ENCODE measurements at places on chromosomes 2 and 18. TPM values are rescaled to one million over a fixed set of nuclear protein-coding genes. Genes with fewer than 3 reads are reported as not detected.

DNA sequence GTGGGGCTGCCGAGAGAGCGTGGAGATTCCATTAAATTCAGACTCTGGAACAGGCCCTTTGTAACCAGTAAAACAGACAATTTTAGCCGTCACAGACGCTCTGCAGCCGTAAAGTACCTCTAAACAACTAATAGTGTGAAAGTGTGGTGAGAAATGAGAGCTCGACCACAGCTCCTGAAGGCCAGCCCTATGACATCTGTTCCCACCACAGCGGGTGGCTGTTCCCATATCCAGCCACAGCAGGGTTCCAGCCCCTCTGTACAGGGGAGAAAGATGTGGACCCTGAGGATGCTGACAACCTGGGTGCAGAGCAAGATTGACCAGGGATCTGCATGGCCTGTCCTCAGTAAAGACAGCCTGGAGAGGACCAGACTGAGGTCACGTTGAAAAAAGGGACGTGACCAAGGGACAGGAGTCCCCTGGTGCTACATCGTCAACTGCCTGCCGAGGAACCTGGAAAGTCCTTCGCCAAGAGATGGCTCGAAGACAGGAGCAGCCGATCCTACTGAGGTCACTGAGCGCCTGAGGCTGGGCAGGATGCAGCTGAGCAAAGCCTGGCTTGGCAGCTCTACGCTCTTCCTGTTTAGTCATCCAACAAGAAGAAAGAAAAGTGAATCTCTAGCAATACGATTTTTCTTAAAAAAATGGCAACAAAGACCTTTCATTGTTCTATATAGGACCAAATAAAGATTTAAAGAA is 831.7 kb downstream of the RNF144A start:
- no peak for DNase-seq

- no peak for DNase-seq
Measured at GRCh38 chr2:192940767-192941166, 746.0 kb upstream of the TMEFF2 start.

DNA sequence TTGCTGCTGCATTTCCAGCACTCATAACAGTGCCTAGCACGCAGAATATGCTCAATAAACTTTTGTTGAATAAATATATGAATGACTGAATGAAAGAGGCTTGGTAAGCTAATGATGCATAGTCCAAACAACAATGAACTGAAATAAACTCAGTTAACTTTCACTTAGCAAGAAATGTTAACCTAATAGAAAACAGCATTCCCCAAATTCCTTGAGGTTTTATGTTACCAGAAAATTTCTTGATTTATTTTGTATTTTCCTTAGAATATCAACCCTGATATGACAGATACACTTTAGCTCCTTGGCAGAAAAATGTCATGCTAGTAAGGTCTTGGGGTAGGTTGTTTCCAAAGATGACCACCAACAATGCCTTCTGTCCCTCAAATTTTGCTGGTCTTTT is 217.4 kb downstream of the KCNE4 start:
- no peak for DNase-seq

DNA sequence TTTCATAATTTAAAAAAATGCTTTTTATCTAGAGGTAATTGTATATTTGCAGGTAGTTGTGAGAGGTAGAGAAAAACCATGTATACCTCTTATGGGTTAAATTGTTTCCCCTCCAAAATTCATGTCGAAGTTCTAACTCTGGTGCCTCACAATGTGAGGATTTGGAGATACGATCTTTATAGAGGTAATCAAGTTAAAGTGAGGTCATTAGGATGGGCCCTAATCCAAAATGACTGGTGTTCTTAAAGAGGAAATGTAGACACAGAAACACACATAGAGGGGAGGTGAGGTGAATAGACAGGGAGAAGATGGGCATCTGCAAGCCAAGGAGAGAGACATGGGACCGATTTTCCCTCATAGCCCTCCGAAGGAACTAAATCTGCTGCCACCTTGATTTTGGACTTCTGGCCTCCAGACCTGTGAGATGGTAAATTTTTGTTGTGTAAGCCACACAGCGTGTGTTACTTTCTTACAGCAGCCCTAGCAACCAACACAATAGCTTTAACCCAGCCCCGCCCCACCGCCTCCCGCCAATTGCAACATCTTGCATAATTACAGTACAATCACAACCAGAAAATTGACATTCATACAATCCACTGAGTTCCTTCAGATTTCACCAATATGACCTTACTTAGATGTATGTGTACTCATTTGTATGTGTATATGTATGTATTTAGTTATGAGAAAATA is 208.9 kb downstream of the MIB1 start:
- no peak for DNase-seq

DNA sequence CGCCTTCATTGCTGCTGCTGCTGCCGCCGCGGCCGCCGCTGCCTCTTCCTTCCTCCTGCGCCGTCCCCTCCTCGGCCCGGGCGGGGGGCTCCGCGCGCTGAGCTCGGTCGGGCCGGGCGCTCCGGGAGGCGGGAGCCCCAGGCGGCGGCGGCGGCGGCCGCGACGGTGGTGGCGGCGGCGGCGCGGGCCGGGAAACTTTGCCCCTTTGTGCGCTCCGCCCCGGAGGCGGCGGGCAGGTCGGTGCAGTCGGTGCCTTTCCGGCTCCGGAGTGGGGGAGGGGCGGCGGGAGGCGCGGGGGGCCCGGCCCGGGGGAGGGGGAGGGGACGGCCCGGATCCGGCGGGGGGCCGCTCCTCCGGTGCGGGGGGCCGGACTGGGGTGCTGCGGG is 205 bp downstream of the TET3 start:
- no peak for DNase-seq

DNA sequence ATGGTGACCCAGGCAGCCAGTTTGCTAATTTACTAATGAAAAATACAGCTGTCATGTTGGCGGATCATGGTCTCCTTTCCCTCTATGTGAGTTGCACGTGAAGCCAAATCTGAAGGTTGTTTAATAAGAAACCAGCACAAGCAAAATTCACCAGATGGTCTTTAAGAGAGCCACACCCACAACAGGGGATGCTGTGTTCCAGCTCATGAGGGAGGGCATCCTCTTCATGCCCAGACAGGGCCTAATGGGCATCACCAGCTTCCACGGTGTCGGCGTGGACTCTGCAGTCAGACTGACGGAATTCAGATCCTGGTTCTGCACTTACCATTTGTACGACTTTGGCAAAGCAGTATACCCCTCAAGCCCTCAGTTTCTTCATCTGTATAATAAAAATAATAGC is 39.9 kb downstream of the TMEM247 start:
- DNase-seq: no peak

GRCh38 chr2:61750624-61751023 is 103.2 kb downstream of the FAM161A start:
- DNase-seq: no peak

DNA sequence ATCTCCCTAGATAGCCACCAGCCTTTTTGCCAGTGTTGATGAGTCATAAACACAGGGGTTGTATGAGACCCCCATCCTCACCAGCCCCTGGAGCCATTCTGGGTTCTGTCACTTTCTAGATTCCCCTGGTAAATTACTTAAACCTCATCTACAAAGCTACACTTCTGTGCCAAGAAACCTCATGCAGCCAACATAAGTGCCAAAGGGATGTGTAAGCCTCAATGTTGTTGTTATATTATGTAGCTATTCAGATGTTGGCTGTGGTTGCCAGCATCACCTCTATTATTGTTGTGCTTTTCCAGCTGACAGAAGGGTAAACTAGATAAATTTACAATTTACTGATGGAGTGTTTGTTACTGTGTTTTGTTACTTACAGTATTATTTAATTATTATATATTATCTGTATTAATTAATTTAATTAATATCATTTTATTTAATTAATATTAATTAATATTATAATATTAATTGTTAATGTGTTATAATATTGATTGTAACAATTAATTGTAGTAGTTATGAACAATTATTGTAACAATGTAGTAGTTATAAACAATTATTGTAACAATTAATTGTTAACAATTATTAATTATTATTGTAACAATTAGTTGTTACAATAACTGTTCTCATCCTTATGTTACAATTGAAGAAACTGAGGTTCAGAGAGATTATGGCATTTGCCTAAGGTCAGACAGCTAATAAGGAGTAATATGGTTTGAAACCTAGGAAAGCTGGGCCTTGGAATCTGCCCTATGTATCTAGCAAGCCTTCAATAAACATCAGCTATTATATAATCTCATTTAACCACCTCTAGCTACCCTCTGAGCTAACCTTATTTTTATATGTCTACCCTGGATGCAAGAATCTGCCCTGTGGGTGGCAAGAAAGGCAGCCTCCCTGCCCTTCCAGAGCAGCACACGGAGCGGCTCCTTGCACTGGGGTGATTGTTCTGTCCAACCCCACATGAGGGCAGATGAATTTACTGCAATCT is 36.1 kb downstream of the PSTPIP2 start:
- DNase-seq: no peak

DNA sequence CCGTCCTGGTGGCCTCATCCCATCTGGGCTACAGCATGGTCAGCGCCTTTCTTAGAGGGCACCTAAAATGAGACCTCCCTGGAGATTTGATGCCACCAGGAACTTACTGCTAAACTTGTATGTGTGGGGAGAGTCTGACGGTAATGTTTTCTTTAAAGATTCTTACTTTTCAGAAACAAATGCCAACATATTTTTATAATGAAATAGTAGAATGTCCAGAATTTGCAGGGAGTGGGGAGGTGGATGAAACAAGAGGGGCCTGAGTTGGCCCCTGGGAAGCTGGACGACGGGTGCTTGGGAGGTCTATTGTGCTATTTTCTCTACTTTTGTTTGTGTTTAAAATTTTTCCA is 118.8 kb upstream of the CTDP1 start:
- DNase-seq: no peak

DNA sequence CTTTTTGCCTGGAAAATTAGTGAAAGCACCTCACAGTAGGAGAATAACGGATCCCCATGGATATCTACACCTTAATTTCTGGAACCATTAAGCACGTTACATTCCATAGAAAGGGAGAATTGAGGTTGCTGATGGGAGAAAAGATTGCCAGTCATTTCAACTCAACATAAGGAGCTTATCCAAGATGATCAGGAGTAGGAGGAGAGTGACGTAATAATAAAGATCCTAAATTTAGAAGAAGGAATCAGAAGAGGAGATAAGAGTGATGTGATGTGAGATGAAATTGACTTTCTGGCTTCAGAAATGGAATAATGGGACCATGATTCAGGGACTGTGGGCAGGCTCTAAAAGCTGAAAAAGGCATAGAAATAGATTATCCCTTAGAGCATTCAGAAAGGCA is 1017.8 kb upstream of the CHAC2 start:
- no peak for DNase-seq

GRCh38 chr2:112189001-112189556 is 50.9 kb downstream of the FBLN7 start:
- DNase-seq: no peak

- peak; percentile 21 for DNase-seq
Measured at GRCh38 chr2:3198119-3198518, 179.5 kb downstream of the EIPR1 start.

DNA sequence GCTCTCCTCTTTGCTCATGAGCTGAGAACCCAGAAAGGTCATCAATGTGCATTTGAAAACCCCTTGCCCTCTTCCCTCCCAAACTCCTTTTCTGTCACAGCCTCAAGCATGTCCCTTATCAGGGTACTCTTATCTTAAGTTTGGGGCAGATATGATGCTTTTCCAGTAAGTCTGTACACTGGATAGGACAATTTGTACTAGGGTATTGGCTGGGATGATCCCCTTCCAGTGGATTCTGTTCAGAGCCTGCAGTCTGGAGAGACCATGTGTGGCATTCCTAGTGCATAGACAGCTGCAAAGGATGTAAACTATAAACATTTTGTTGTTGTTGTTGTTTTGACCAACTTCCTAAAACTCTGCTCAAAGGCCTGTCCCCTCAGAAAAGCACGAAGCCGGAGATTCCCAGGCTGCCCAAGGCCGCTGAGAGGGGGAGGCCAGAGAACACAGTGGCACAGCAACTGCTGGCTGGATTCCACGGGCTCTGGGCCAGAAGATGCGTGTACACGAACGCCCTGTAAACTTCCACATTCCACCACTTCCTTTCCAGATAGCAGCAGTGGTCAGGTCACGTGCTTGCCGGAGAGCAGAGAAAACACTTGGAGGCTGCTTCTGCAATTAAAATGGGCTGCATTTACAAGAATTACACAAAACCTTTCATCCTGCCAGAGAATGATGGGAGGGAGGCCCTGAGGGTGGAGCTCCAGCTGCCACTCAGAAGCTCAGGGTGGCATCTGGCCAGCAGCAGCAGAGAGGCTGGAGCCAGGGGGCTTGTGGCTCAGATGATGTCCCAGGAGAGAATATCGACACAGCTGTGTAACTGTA is 42.1 kb downstream of the BMP10 start:
- DNase-seq: peak; percentile 39

DNA sequence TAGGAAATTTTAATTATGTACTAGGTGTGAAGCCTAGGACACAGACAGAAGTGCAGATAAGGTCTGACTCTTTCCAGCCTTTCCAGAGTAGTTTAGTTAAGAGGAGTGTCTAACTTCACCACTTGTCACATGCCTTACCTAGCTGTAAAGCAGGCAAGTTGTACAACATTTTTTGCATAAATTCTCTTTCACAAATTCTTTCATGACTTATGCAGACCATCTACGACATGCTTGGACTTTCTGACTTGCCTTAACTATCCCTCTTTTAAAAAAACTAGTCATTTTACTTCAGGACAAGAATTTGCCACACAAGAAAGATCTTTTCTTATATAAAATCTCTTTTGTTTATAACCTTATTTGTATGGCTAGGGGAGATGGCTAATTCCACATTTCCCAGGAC is 1273.6 kb upstream of the SLC39A10 start:
- peak; percentile 40 for DNase-seq

DNA sequence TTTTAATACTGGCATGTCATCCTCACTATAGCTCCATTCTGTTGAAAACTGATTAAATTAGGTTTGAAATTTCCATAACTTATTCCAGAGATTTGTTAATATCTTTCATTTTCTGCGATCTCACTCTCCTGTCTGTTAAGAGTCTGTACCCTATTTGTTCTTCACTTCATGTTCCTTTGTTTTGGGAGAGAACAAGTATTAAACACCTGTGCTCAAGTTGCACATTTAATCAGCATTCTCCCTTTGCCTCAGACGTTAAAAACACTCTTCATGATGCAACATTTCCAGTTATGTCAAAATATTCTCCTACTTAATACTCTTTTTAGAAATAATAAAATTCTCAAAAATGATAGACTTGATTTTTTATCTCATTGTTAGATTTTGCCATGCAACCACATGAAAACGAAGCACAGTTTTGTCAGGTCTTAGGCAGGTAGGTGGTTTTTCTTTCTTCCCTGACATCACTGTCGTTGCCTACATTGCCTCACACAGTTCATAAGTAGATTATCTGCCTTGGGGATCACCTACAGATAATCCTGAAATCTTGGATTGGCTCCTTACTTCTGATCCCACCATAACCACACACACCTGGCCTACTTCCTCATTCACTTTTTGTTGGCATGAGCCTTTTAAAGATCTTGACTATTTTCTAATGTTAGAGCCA is 109.9 kb downstream of the GAREM1 start:
- DNase-seq: no peak

- DNase-seq: no peak
Measured at GRCh38 chr2:193272011-193272410, 1077.3 kb upstream of the TMEFF2 start.

Gene TCF7L1
- total RNA-seq: not detected

Gene UGT1A10
- not detected for total RNA-seq

Gene EFR3B
- not detected for total RNA-seq

Gene SPP2
- not detected for total RNA-seq

Gene SP140
- 6.4 TPM for total RNA-seq

Gene EHD3
- 2.5 TPM for total RNA-seq

Gene KCNG3
- 0.08 TPM for total RNA-seq

All from OCI-LY7 (cell line).